ENCODE measurements at places on chromosomes 16 and 17.

DNA sequence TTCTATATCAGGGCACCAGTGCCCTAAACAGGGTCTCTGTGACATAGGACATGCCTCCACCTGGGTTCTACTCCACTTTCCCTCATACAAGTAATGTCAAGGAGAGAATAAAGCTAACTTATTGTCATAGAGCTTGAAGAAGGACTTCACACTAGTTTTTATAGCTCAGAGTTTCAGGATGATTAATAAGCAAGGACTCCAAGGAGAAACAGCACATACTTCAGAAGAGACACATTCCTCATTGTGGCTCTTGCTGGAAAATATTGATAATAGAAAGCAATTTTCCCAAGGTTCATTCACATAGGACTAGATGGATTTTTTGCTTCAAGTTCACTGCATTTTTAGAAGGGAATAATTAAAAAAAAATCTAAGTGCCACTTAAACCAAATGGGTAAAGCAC lies 133.3 kb downstream of the CA10 start:
- no peak for DNase-seq

DNA sequence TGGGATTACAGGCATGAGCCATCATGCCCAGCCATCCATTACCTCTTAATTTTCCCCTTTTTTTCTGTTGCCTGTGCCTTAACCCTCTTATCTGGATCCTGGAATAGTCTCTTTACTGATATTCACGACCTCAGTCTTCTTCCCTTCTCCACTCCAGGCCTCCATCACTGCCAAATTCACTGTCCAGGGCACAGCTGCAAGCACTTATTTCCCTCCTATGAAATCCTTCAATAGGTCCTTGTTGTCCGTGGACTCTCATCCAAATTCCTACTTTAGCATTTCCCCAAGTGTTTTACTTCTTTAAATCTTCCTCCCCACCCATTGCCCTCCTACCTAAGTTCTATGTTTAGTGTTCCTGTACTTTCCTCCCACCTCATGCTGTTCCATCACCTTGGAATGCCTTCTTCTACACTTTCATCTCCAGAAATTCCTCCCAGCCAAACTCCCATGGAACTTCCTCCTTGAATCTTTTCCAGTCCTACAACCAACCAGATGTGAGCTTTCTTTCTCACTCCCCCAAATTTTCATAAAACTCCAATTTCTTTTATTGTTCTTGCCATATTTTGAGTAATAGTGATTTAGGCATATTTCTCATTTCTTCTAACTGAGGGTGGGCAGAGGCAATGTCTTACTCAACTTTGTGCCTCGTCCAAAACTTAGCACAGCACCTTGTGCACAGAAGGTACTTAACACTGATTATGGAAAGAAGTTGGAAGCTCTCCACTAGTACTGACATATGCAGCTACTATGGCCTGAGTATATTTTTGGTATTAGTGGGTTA lies 35.3 kb downstream of the FAM20A start:
- DNase-seq, result no peak

GRCh38 chr17:7107795-7108559 lies 6.6 kb downstream of the ASGR2 start:
- no peak for DNase-seq

- no peak for DNase-seq
These were observed 174.8 kb upstream of the DYNLRB2 start for GRCh38 chr16:80366023-80366422.

DNA sequence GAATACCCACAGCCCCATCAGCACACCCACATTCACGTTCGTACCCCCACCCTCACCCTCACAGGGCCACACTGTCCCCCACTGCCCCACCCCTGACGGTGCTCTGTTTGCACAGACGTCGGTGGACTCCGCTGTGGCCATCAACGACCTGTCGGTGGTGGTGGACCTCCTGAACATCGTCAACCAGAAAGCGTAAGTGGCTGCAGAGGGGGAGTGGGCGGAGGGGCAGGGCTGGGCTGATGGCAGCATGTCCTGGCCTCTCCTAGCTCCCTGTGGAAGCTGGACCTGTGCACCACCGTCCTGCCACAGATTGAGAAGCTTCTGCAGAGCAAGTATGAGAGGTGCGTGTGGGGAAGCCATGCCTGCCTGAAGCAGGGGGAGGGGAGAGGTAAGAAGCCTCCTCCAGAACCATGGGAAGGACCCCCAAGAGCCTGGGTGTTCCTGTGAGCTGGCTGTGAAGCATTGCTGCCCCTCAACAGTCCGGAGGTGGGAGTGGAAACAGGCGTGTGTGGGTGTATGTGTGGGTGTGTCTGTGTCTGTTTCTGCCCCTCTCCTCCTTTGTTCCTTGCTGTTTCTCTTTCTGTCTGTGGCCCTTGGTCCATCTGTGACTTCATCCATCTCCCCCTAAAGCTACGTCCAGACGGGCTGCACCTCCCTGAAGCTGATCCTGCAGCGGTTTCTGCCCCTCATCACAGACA lies 20.3 kb downstream of the KATNB1 start:
- no peak for DNase-seq

GRCh38 chr16:2475413-2476344 lies 752 bp downstream of the TBC1D24 start:
- no peak for DNase-seq

DNA sequence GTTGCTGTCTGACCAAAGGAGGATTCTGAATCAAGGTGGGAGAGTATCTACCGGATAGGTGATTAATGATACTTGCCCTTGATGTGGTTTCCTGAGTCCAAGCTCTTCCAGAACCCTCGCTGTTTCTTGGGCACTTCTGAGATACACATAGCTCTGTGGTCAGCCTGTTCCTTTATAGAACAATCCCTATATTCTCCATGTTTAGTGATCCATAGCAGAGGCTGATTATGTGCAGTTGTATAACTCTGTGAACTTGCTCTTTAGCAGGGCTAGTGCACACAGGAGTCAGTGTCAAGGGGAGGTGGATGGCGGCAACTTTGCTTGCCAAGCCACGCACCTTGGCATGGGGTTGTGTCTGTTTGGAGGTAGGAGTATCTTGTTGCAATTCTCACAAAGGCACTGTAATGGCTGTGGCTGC lies 36.1 kb downstream of the ARL4D start:
- no peak for DNase-seq

GRCh38 chr17:17028059-17028877 lies 14.0 kb upstream of the MPRIP start:
- no peak for DNase-seq

DNA sequence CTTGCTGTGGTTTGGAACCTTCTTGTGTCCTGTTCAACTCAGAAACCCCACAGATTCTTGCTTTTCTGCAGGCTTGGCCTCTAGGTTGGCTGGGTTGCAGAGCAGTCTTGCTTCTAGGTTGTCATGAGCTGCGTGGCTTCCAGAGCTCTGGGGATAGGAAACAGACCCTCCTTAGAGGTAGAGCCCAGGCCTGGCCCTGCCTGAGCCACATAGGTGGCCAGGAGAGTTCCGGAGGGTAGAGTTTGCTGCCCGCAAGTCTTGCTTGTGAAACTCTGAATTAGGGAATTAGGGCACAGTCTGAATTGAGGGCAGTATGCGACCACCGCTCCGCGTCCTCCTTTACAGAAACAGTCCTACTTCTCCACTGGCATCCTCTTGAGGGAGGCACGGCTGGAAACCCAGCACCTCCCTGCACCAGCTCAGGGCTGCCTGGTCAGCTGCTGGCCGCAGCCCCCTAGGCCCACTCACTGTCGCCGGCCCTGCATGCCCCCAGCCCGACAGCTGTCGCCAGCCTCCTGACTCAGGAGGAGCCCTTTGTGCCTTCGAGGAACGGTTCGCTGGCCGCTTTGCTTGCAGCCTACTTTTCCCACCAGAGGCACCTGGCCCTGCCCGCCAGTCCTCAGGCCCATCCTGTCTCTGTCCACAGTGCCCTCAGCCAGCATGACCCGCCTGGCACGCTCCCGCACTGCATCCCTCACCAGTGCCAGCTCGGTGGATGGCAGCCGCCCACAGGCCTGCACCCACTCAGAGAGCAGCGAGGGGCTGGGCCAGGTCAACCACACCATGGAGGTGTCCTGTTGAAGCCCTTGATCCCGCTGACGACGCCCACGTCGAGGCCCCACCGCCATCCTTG lies 4.3 kb upstream of the SETD6 start:
- no peak for DNase-seq

DNA sequence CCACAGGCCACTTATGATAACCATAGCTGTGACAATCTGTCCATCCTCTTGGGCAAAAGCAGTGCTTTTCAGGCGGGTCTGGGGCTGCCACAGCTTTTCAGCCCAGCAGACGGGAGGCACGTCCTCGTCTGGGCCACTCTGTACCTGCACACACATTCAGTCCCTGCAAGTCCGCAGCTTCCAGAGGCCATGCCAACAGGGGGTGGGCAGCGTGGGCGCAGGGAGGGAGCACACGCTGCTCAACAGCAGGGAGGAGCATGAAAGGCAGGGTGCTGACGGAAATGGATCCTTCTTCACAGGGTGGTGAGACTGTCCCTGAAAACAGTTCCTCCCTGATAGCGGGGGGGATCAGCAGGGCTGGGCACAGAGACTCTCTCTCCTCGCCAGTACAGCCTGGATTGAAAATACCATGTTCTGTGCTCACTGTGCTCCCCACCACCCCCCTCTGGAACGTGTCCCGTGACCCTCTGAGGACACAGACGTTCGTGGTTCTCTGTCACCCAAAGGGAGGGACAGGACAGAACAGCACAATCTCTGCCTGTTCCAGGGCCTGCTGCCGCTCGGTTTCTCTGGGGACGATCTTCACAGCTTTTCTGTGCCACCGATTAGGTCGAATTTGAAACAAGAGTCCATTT lies 41.7 kb downstream of the PEMT start:
- no peak for DNase-seq

DNA sequence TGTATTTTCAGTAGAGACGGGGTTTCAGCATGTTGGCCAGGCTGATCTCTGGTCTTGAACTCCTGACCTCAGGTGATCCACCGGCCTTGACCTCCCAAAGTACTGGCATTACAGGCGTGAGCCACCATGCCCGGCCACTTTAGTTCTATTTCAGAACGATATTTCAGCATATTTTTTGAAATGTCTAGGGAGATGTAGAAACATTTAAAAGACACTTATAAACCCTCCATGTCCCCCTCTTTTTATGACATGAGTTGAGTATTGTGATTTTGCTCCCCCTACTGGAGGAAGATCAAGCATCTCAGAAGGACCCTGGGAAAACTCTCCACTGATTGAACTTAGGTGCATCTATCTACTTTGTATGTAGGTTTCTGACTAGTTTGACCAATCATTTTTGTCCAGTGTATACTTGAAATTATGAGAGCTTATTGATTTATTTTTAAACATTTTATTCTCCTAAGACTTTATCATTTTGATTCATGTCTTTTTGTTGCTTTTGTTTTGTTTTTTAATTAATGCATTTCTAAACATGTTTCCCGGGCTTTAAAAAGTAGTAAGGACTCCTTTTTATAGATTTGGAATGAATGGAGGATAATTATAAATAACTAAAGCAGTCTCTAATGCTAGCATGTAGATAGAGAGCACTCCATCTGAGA lies 105.1 kb downstream of the CHD9 start:
- no peak for DNase-seq

GRCh38 chr16:11484691-11485258 lies 101.9 kb downstream of the LITAF start:
- no peak for DNase-seq
